ENCODE measurements at places on chromosomes 6 and 20. TPM values are rescaled to one million over a fixed set of nuclear protein-coding genes. Genes with fewer than 3 reads are reported as not detected.

GRCh38 chr6:151807513-151808370 lies at the start of gene ESR1:
Gene ESR1, plus strand, starts transcription at chr6:151807682. Its CDS starts 231 bp downstream, at chr6:151807913.
- DNase-seq = no peak

The PHACTR2 gene
- total RNA-seq = 20.6 TPM

- DNase-seq = no peak
These were observed 64.2 kb upstream of the FAM184A start for GRCh38 chr6:119142637-119143036.

GRCh38 chr6:143146186-143146851 lies 85.6 kb downstream of the AIG1 start:
- DNase-seq = no peak

DNA sequence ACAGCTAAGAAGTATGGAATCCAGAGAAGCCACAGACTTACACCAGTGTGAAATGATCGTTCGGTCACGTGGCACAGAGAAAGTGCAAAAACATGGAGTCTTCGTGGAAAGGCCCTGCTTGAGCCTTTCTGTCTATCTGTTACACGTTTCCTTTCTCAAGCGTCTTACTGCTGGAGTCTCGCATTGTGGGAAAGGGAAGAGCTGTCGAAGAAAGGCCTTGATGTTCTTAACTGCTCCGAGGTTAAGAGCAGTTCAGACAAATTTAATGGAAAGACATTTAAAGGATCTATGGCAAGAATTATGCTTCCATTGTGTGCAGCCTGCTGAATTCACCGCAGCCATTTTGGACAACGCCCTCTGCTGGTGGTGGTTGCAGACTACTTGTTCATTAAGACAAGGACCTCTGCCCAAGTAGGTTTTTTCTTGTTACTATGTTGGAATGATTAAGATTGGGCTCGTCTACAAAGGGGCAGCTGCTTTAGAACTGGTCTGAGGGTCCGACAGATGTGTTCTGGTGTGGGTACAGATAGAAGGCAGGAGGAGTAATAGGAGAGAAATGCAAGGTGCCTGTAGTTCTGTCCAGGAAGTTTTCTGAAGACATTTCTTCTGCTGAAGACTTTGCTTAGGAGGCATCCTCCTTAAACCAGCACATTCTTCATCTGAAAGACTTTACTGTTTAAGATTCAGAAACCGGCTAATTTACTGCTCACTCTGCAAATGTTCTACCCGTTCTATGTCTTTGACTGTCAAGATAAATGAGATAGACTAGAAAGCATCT lies 24.7 kb upstream of the CCN6 start:
- no peak for DNase-seq

GRCh38 chr20:46132705-46133120 lies 14.6 kb downstream of the CD40 start:
- DNase-seq = peak; percentile 30

All from occipital lobe (tissue), 3 donors.